ENCODE measurements at places on chromosomes 1 and 21.

- no peak for DNase-seq
Measured at GRCh38 chr1:211753649-211754251, 76.8 kb downstream of the LPGAT1 start.

GRCh38 chr1:204829133-204829825 lies 41.4 kb upstream of the NFASC start:
- no peak for DNase-seq

GRCh38 chr1:5342172-5342571 lies 650.1 kb downstream of the NPHP4 start:
- DNase-seq = no peak

DNA sequence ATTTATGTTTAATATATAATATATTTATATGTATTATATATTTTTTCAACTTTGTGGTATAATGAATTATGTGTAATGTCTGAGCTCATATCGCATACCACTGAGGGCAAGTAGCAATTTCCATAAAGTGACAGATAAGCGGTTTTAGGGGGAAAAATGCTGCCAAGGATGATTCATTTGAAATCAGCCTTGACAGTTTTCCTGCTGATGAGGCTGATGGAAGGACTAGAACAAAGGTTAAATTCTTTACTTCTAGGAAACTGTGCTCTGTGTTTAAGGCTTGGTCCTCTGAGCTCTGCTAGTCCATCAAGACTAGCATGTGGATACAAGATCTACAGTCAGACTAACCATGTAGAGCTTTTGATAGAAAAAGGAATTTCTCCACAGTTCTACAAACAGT lies 19.3 kb upstream of the DDAH1 start:
- no peak for DNase-seq

DNA sequence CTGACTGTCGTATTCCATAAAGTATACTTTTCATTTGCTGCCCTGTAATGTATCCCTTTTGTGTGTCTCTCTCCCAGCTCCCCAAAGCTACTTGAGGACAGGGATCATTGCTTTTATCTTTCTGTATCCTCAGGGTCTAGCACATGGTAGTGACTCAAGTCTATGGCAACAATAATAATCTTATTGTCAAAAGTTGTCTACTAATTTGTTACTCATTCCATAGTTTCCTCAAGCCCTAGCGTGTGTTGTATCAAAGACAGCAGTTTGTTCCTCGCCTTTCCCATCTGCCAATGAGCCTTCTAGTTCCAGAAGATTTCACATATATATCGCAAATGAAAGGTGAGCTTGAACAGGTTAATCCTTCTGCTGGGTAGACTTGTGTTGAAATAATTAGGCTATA lies 9.8 kb upstream of the SLC30A1 start:
- DNase-seq = no peak
